ENCODE measurements at places on chromosomes 16 and 17.

DNA sequence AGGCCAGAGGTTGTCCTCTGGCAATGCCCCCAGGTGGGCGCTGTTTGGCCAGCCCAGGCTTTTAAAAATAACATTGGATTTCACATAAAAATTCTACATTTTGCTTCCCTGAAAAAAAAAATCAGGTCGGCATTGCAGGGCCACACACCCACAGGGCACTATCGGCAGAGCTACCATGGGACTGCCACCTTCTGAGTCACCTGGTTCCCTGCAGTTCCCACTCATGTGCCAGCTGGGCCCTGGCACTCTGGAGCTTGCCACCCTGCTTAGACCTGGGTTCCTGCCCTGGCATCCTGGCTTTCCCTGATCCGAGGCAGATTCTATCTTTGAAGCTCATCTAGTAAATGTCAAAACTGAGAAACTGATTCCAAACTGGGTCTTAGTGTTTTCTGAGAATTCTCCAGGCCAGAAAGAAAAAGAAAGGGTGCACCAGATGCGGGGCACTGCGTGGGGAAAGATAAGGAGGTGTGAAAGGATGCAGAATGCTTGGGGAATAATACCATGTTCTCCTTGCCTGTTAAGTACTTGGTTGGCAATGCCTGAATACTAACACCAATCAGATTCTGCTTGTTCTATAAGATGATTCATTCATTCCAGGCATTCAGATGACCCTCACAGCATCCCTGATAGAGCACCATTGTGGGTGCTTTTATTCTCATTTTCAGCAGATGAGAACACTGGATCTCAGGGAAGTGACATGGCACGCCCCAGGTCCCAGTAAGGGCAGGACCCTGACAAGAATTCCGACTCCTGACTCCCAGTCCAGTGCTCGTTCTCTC, 51.8 kb downstream of the RAI1 start:
- H3K36me3 ChIP-seq, result peaks cover 49% of the 10 kb centered on the region
- no peak for DNase-seq
- H3K27me3 ChIP-seq, result no peaks in the 10 kb centered on the region

GRCh38 chr16:86576591-86577313, 1.6 kb upstream of the FOXL1 start:
- no peaks in the 10 kb centered on the region for H3K36me3 ChIP-seq
- no peak overlapping the region for H3K27ac ChIP-seq
- H3K4me1 ChIP-seq, result peaks cover 18% of the 10 kb centered on the region

DNA sequence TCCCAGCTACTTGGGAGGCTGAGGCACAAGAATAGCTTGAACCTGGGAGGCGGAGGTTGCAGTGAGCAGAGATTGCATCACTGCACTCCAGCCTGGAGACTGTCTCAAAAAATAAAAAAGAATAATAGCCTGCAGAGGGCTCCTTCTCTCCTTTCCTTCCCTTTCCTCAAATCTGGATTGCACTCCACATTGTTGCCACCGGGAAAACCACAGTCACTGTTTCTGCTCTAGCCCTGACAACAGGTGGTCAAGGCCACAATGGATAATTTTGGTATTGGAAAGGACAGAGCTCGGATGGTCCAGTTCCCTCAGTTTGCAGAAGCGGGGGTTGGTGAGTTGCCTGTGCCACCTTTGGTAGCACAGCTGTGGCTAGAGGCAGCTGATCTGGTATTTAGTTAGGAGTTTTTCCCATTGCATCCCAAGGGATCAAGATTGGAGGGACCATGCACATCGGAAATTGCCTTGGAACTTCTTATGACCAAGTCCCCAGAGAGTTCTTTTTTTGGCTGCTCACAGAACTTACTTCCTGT, 44.7 kb upstream of the PRSS54 start:
- no peak overlapping the region for H3K4me3 ChIP-seq
- H3K27me3 ChIP-seq, result no peaks in the 10 kb centered on the region
- no peak overlapping the region for H3K27ac ChIP-seq
- H3K4me1 ChIP-seq, result peaks cover 3% of the 10 kb centered on the region

- no peak overlapping the region for H3K4me3 ChIP-seq
- no peak overlapping the region for H3K27ac ChIP-seq
- DNase-seq, result no peak
- peaks cover 17% of the 10 kb centered on the region for H3K27me3 ChIP-seq
- H3K4me1 ChIP-seq, result no peaks in the 10 kb centered on the region
Observed at GRCh38 chr17:48439875-48440505, 10.0 kb upstream of the SKAP1 start.

DNA sequence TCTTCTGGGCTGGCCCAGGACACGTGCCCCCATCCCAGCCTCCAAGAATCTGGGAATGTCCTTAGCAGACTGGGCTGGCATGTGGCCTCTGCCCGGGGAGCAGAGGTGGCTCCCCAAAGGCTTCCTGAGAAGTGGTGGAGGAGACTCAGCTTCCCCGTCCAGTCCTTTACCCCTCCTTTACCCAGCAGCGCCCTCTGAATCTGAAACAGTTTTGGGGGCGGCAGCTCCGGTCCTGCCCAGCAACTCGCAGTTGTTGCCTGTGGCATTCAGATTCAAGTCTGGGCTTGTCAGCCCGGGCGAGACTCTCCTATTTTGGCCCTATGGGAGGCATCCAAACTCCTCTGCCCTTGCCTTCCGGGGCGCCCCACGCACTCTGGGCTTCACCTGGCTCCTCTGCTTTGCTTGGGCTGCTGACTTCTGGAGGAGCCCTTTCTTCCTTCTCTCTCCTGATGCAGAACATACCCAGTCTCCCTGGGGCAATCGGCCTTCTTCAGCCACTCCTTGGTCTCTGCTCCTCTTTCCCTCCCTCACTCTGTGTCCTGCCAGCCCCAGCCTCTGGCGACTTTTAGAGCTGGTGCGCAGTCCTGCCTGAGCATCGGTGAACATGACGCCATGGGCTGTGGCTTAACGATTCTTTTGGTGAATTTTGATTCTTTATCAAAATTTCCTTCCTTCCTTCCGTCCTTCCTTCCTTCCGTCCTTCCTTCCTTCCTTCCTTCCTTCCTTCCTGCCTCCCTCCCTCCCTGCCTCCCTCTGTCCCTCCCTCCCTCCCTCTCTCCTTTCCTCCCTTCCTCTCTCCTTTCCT, 55.2 kb downstream of the CMIP start:
- peaks cover 5% of the 10 kb centered on the region for H3K4me1 ChIP-seq
- peaks cover 1% of the 10 kb centered on the region for H3K36me3 ChIP-seq
- H3K27ac ChIP-seq, result no peak overlapping the region
- no peak for DNase-seq
- H3K4me3 ChIP-seq, result no peak overlapping the region

- no peaks in the 10 kb centered on the region for H3K36me3 ChIP-seq
- no peaks in the 10 kb centered on the region for H3K27me3 ChIP-seq
- no peak overlapping the region for H3K4me3 ChIP-seq
- no peaks in the 10 kb centered on the region for H3K4me1 ChIP-seq
- DNase-seq, result no peak
Observed at GRCh38 chr17:21524211-21524591, 148.0 kb downstream of the KCNJ12 start.

DNA sequence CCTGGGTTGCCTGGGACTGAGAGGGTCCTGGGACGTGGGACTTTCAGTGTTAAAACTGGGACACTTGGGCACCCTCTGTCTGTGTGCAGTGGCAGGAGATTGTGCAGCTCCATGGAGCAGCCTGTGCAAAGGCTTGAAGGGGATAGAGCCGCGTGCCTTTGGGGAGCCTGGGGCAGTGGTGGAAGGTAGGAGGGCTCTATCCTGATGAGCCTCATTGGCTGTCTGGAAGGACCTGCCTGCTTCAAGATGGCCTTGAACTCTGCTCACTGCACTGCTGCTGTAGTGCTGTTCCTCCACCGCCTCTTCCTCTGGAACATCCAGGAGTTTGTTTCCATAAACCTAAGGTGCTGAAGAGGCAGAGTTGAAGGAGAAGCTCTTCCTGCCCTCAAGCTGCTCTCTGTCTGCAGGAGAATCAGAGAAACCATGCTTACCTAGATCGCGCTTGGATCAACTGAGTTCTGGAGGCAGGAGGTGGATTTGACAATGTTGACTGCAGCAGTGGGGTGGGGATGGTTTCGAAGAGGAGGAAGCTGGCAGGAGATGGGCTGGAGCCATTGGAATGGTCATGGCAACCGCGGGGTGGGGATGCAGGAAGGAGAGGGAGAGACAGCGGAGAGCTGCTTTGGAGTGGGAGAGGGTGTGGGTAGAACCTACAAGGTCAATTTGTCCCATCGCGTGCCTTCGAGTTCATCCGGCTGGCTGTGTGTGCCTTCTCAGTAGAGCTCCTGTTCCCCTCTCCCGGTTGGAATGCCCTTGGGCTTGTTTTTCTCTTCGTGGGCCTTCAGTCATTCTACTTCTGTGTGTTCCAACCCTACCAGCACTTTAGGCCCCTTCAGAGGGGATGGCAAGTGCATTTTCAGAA, 3.7 kb downstream of the RMI2 start:
- H3K36me3 ChIP-seq, result peaks cover 46% of the 10 kb centered on the region
- H3K27ac ChIP-seq, result no peak overlapping the region
- no peak overlapping the region for H3K4me3 ChIP-seq
- H3K4me1 ChIP-seq, result peaks cover 26% of the 10 kb centered on the region
- no peaks in the 10 kb centered on the region for H3K27me3 ChIP-seq

DNA sequence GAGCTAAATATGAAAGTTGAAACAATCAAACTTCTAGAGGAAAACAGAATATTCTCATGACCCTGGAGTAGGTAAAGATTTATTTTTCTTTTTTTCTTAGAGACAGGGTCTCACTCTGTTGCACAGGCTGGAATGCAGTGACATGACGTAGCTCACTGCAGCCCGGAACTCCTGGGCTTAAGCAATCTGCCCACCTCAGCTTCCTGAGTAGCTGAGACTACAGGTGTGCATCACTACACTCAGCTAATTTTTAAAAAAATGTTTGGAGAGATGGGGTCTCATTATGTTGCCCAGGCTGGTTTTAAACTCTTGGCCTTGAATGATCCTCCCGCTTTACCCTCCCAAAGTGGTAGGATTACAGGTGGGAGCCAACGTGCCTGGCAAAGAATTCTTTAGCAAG, 15.5 kb downstream of the IKZF3 start:
- H3K36me3 ChIP-seq, result no peaks in the 10 kb centered on the region
- H3K4me1 ChIP-seq, result no peaks in the 10 kb centered on the region
- DNase-seq, result no peak
- no peak overlapping the region for H3K4me3 ChIP-seq
- peaks cover 47% of the 10 kb centered on the region for H3K27me3 ChIP-seq

GRCh38 chr17:31320791-31321190, 631 bp downstream of the EVI2A start:
- H3K27ac ChIP-seq, result no peak overlapping the region
- H3K36me3 ChIP-seq, result peaks cover under 1% of the 10 kb centered on the region
- H3K27me3 ChIP-seq, result no peaks in the 10 kb centered on the region
- no peak overlapping the region for H3K4me3 ChIP-seq
- no peak for DNase-seq

DNA sequence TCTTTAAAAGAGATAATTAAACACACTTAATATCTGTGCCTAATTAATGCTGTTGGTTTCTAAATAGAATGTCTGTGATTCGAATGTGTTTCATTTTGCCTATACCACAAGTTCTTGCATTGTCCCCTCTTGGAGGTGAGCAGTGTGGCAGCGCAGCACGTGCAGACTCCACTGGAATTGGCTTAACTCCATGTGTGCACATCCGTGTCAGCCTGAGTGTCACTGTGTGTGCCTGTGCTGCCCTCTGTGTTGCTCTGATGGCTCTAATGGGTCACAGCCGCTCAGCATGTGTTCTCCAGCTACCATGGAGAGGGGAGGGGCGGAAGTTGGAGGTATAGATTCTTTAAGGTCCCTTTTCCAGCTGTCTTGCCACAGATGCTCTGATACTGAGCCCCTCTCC, 226.6 kb downstream of the SPECC1 start:
- no peak for DNase-seq
- no peaks in the 10 kb centered on the region for H3K4me1 ChIP-seq
- H3K36me3 ChIP-seq, result peaks cover 20% of the 10 kb centered on the region
- no peak overlapping the region for H3K4me3 ChIP-seq
- no peak overlapping the region for H3K27ac ChIP-seq
- no peaks in the 10 kb centered on the region for H3K27me3 ChIP-seq

DNA sequence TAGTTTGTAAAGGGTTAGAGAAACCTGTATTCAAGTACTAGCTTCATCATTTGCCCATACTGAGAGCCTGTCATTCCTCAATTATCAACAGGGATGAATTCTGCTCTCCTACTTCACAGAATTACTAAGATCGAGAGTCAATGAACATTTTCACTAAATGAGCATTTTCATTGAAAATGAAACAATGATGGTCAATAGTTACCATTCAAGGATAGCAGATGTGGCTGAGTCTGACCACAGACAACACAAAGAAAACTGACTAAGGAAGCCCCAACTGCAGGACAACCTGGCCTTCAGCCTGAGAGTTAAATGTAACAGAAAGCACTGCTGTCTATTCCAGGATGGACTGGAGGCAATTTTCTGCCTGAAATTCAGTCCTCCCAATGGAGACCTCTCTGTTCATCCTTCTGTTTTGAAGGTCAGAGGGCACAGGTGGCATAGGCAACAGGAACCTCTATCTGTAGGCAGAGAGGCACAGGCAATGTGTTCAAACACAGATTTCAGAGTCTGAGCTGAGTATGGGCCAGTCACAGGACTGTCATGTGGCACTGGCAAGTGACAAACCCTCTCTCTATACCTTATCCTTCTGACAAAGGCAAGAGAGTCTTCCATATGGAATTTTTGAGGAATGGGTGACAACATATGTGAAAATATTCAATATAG, 19.5 kb downstream of the TRAF4 start:
- H3K36me3 ChIP-seq, result peaks cover 19% of the 10 kb centered on the region
- H3K4me1 ChIP-seq, result peaks cover 11% of the 10 kb centered on the region
- H3K4me3 ChIP-seq, result no peak overlapping the region
- no peaks in the 10 kb centered on the region for H3K27me3 ChIP-seq
- no peak for DNase-seq
- no peak overlapping the region for H3K27ac ChIP-seq

GRCh38 chr17:29949696-29950095, 8.3 kb downstream of the EFCAB5 start:
- DNase-seq, result no peak

DNA sequence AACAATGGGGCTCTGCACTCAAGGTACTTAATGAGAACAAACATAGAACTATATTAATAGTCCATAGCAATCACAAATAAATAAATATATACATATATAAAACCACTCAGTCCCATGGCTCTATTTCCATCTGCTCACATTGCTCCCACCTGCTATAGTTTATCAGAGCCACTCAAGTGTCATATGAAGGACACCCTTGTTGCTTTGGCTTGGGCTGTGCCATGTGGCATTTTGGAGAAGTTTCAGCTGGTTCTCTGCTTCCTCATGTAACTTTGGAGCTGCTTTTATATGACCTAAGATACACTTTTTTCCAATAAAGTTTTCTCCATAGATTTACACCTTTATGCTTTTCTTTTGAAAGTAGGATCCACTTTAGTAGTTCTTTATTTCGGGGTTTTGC, 126.4 kb downstream of the KCNJ2 start:
- H3K4me3 ChIP-seq, result no peak overlapping the region
- H3K36me3 ChIP-seq, result no peaks in the 10 kb centered on the region
- no peak for DNase-seq
- H3K27ac ChIP-seq, result no peak overlapping the region
- H3K4me1 ChIP-seq, result no peaks in the 10 kb centered on the region
- H3K27me3 ChIP-seq, result no peaks in the 10 kb centered on the region
